ENCODE measurements at places on chromosomes 7 and 10.

DNA sequence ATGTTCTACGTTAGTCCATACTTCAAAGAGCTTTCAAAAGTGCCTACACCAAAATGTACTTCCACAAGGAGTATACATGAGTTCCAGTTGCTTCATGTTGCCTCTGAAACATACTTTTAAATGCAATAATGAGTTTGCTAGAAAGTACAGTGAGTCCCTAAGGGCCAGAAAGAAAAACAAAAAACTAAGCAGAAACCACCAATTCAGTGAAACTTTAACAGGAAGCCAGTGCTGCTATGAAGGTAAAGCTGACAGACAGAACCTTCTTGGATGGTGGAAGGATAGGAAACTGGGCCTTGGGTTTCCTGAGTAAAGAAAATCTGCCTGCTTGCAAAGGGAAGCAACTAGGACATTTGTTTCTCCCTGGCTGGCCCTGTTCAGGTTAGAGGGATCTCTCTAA lies 104.2 kb downstream of the CTTNBP2 start:
- no peak for DNase-seq

- peak; percentile 87 for DNase-seq
Measured at GRCh38 chr10:106799776-106800175, 364.7 kb downstream of the SORCS1 start.

DNA sequence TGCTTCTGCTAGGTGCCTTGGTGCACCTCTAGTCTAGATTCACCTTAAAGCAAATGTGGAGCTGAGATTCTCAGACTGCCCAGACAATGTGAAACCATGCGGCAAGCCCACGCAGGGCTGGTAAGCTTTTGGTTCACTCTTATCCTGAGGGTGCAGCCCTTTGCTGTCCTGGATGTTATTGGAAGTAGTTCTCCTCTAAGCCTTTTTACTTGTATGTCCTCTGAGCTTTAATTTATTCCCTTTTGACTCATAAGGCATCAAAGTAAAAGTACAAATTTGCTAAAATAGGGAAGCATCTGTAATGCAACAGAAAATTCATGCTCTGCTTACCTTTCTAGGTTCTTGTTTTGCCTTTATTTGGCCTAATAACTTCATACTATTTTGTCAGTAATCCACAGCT lies 186.8 kb downstream of the MACC1 start:
- no peak for DNase-seq

DNA sequence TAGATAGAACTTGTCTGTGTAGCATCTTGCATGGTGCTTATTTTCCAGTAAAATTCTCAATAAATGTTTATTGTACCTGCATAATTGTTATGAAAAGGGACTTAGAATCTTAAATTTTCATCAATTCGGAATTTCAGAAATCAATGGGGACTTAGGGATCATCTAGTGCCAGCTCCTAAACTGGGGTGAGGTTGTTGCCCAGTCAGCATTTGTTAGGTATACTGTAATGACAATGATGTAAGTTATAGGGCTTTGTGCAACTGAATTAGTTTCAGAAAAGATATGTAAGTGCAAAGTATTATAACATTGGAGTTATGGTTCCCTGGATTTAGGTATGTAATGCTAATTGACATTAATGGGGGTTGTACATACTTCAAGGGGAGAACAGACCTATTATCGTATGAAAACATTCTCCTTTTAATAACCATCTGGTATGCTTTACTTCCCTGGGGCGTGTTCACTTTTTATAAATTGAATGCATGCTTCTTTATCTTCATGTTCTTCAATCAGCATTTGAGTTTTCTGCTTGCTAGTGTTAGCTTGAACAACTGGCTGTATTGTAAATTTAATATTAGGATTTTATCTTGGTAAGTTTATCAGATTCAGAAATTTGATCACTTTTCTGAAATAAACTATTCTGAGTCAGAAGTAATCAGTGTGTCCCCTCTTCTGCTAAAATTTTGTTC lies 270.3 kb downstream of the BBS9 start:
- no peak for DNase-seq

GRCh38 chr7:28065721-28066285 lies 114.8 kb downstream of the JAZF1 start:
- DNase-seq = no peak

DNA sequence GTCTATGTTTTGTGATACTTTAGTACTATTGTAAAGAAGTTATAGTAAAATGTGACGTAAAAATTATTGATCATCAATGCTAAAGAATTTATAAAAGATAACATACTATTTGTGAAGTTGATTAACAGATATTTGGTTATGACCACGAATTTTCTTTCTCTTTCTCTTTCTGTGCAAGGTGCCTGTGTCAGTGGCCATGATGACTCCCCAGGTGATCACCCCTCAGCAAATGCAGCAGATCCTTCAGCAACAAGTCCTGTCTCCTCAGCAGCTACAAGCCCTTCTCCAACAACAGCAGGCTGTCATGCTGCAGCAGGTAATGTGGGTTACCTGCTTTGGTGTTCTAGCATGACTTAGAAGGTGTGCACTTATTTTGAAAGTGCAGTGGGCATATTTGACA lies 213.7 kb downstream of the FOXP2 start:
- DNase-seq = no peak

DNA sequence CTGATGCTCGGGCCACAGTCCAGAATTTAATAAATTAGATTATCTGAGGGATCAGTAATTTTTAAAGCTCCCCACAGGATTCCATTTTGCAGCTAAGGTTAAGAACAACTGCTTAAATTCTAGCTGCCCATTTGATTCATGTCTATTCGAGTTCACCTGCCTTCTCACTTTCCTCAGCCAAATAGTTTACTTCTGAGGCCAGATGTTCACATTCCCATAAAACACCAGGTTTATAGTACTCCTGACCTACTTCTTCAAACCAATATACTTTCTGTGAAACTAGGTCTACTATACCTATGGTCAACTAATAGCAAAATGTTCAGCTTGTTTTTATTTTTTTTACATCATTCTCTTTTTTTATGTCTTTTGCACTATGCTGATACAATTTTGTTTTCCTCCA lies 86.3 kb downstream of the GPR158 start:
- DNase-seq = no peak

DNA sequence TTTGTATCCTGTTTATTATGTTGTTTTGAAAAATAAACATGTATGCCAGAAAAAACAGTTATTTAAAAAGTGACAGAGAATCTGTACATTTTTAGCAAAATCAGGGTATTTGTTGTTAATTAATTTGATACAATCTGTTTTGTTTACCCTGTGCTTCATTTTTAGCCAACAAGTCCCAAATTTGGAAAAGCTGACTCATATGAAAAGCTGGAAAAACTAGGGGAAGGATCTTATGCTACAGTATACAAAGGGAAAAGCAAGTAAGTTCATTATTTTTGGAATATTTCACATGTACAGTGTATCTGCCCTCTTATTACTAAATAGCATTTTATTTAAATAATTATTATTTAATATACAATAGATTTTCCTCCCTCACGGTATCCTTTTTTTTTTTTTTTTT lies 151.4 kb downstream of the CDK14 start:
- no peak for DNase-seq

- no peak for DNase-seq
Measured at GRCh38 chr7:133582766-133583523, 330.1 kb downstream of the EXOC4 start.

GRCh38 chr7:7972128-7972527 lies 3.5 kb downstream of the GLCCI1 start:
- DNase-seq = no peak

DNA sequence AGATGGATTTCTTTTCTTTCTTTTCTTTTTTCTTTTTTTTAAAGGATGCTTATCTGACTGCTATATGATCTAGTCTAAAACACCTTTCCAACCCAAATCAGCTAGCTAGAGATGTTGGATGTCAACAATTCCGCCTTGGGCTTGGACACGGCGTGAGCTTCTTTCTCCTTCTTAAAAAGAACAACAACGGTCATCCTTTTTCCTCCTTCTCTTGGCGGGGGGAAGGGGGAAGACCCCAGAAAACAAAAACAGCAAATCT lies 1.0 kb downstream of the BEND7 start:
- no peak for DNase-seq

- no peak for DNase-seq
Measured at GRCh38 chr10:7915923-7916536, 97.7 kb downstream of the TAF3 start.

- DNase-seq = peak; percentile 71
Measured at GRCh38 chr10:122499491-122499941, 38.2 kb downstream of the HTRA1 start.

GRCh38 chr7:68423356-68423755 lies 1174.9 kb upstream of the AUTS2 start:
- DNase-seq = no peak

- no peak for DNase-seq
Measured at GRCh38 chr10:98963608-98964007, 272.0 kb downstream of the HPSE2 start.

GRCh38 chr7:11524476-11525397 lies 307.3 kb downstream of the THSD7A start:
- no peak for DNase-seq

DNA sequence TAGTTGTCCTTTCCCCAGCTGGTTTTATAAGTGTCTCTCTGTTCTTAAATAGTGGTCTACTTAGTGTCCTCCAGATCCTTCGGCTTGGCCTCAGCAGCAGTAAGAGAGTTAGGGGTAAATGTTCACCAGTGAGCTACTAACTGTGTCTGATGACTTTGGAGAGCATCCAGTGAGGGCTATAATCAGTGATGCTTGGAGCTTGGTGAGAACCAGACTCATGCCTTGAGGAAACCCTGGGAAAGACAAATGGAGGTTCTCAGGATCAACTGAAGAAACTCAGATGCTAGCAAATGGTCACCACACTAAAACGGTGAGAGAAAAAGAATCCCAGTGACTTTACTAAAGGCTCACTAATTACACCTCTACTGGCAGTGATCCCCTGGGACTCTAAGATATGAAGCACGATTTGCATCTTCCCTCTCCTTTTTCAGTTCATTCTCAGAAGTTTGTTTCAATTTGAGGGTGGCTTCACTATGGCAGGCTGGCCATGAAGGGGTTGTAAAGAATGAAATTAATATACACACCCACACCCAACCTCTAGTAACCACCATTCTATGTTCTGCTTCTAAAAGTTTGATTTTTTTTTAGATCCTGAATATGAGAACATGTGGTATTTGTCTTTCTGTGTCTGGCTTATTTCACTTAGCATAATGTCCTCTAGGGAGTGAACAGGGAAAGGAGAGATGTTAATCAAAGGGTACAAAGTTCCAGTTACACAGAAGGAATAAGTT lies 177.9 kb downstream of the PDE1C start:
- DNase-seq = no peak

GRCh38 chr7:140079121-140079536 lies 16.4 kb upstream of the PARP12 start:
- DNase-seq = no peak

DNA sequence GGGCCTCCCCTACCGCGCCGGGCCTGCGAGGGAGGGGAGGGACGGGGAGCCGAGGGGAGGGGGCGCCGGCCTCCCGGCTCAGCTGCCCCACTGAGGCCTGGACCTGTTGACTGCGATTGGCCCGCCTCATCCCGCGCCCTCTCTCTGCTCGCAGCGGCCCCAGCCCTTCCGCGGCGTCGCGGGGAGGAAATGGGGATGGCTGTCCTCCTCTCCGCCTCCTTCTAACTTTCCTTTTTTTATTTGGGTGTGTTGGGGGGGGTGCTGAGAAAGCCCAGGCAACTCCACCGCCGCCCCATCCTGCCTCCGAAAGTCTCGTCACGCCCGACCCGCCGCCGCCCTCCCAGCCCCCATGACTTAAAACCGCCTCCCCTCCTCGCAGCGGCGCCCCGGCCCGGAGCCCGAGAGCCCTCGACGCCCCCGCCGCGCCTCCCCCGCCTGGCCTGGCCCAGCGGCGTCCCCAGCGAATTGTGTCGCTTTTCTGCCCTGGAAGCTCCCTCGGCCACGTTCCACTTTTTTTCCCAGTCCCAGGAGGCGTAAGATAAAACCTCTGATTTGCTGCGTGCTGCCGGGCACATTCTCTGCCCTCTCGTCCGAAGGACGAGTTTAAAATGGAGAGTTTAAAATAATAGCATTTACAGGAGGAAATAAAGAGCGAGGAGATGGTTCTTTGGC lies 842 bp upstream of the SKIDA1 start:
- peak; percentile 52 for DNase-seq

DNA sequence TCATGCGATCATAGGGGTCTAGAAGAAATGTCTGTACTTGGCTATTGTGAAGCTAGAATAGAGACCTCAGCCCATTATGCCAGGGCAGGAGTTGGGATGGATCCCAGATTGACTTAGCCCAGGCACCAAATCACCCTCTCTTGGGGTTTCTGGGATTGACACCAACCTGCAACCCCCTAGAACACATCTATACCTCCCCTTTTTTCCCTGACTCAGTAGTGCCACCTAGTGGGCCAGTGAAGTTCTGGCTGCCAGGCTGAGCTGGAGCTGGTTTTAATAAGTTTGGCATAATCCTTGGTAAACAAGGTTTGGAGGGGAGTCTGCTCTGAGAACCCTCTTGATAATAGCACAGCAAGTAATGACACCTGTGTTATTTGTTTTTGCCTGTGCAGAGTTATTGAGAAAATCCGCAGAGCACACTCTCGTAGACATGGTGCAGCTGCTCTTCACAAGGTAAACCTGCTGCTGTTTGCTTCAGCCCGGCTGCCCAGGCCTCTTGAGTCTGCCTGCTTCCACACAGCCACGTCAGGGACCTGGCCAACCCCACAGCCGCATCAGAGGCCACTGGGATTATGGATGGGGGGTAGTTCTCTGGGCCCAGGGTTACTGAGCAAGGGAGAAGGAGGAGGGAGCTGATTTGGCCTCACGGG lies 43.3 kb upstream of the NFKB2 start:
- peak; percentile 37 for DNase-seq

DNA sequence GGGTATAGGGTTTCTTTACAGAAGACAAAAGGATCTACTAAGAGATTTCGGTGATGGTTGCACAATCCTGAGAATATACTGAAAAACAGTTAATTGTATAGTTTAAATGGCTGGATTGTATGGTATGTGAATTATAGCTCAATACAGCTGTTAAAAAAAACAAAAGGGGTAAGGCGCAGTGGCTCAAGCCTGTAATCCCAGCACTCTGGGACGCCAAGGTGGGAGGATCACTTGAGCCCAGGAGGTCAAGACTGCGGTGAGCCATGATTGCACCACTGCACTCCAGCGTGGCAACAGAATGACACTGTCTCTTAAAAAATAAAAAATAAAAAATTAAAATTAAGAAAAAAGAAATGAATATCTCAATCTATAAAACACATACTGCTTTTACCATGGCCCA lies 18.5 kb downstream of the ESYT2 start:
- no peak for DNase-seq

- DNase-seq = no peak
Measured at GRCh38 chr10:29751240-29751639, 116.5 kb upstream of the SVIL start.
